ENCODE measurements at places on chromosomes 13 and 19.

DNA sequence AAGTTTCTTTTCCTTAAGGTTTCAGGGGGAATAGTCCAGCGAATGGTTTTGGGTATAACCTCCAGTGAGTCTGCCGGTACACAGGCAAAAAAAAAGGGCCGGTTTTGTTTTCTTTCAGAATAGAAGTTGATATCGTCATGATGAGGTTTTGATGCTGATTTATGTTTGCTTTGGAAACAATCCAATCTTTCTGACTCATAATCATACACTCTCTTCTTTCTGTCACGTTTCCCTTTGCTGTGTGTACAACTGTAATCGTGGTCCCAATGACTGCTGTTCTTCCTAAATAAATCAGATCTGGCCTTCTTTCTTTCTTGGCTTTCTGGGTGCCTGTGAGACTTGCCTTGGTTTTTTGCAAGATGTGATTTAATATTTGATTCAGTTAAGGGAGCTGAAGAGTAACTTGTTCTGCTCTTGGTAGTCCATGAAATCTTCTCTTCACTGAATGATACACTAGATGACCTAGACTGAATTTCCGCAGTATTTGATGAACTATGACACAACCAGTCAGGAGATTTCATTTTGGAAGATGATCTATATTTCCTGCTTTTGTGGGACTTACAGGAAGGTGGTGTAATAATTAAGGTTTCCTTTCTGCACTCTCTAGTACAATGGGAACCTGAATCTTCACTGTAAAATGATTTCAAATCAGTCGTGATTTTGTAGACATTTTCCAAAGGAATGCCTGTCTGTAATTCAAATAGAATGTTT is 34.9 kb upstream of the METTL21C start:
- DNase-seq, result peak; percentile 44

GRCh38 chr19:39411081-39411831 is 1.2 kb upstream of the PLEKHG2 start:
- no peak for DNase-seq

DNA sequence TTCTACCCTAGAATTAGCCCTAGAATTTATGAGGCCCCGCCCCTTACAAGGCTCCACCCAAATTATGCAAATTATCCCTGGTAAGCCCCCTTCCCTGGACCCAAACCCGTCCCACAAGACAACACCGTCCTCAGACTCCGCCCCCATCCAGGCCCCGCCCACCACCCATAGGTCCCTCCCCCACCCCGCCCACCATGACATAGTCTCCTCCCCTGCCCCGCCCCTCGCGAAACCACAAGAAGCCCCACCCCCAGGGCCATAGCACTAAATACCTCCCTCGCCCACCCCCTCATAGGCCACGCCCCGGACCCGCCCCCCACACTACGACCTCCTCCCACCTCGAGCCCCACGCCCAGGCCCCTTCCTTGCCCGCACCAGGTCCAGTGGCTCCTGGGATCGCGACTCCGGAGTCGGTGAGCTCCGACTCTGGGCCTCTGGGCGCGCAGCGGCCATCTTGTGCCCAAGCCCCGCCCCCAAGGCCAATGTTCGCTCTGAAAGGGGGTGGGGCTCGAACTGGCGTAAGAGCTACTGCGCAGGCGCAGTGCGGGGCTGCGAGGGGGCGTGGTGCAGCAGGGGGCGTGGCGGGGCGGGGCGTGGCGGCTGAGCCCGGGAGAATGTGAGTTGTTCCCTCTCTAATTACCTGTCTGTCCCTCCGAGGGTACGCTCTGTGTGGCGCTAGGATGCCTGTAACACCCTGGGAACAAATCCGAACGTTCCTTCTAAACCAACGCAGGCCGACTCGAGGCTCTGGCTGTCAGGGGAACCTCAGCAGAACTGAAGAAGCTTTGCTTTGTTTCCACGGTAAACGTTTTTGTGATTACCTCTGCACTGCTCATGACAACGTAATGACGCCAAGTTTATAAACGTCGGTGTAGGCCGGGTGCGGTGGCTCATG is at the start of gene ZNF784:
Gene ZNF784 (minus strand): TSS at position 458 of the 895 bp plus-strand sequence. CDS start 5 bp downstream, at position 453.
- peak; percentile 96 for DNase-seq

GRCh38 chr19:1226522-1227303 is 11.1 kb downstream of the CBARP start:
- no peak for DNase-seq

- no peak for DNase-seq
Measured at GRCh38 chr13:47503475-47503874, 497.6 kb downstream of the SUCLA2 start.

- DNase-seq, result no peak
Measured at GRCh38 chr13:80612804-80613203, 271.9 kb upstream of the SPRY2 start.

GRCh38 chr13:110635405-110636002 is 20.2 kb downstream of the NAXD start:
- no peak for DNase-seq

DNA sequence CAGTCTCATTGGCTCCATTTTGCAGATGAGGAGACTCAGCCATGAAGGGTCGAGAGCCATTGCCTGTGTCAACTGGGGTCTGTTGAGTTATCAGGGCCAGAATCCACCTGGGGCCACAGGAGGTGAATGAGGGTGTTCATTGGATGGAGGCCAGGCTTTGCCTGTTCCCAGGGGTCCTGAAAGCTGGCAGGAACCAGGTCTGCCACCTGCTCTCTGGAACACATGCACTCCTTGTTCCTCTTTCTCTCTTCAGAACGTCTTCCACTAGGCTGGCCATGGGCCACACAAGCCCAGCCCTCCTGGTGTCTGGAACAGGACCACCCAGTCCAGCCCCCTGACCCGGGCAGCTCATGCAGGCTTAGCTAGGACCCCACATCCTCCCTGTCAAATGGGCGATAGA is 21.1 kb downstream of the PPP1R37 start:
- DNase-seq, result no peak

- DNase-seq, result peak; percentile 48
Measured at GRCh38 chr13:27081893-27082679, 89.5 kb downstream of the USP12 start.

DNA sequence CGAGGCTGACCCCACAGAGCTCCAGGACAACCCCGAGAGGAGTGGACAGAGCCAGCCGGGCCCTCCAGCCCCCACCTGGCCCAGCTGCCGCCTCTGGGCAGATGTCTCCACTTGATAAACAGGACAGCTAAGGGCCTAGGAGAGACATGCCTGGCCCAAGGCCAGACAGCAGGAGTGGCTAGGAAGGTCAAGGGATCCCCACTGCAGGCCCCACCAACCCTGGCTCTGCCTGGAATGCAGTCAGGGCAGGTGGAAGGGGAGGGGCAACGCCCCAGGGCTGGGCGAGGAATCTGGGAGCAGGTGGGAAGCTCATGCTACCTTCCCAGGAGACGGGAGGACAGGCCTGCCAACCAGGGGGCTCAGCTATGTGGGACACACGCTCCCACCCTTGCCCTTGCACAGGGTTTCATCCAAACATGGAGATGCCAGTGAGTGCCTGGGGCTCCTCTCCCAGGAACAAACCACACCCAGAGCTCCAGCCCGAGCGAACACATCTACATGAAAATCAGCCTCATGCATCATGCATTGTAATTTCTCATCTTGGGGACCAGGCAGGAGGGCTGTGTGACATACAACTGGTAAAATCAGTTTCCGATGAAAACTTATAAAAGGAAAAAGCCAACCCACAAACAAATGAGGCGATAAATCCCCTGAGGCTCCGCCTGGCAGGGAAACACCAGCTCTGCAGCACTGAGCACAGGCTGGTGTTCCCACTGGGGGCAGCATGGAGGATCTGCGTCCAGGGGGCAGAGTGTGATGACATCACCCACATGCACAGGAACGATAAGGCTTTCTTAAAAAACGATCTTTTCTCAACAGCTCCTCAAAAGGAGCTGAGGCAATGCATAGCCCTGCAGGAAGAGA is 25.0 kb downstream of the SH3GL1 start:
- peak; percentile 81 for DNase-seq

- no peak for DNase-seq
Measured at GRCh38 chr13:40211586-40211968, 454.9 kb downstream of the FOXO1 start.

- no peak for DNase-seq
Measured at GRCh38 chr13:73061473-73061872, 2.7 kb downstream of the KLF5 start.

GRCh38 chr13:21176982-21177284 is 475 bp downstream of the MRPL57 start:
- DNase-seq, result no peak

DNA sequence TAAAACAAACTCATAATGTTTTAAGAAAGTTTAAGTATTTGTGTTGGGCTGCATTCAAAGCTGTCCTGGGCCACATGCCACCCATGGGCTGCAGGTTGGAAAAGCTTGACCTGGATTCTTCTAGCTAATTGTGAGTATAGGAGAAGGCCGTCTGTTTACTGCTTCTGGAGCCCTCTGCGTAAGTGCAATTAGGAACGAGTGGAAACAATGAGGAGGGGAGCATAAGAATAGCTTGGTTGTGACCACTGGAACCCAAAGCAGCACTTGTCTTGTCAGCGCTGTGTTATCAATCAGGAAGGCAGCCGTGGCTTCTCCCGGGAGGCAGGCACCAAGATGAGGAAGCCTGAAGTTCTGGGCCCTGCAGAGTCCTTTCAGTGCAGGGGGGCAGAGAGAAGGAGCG is 110.4 kb upstream of the MBNL2 start:
- DNase-seq, result no peak

DNA sequence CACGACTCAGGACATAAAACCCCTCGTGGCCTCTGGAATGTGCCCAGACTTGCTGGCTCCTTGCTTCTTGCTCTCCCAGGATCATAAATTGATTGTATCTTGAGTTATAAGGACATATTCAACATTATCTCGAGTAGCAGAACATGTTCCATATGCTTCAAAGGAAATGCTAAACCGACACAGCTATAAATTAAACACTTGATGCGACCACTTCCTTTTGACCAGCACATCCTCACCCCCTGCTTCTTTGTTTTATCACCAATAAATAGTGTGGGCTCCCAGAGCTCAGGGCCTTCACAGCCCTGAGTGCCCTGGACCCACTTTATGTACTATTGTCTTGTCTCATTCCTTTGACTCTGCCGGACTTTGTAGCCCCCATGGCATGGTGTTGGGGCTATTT is 157.0 kb upstream of the PABPC3 start:
- DNase-seq, result no peak

GRCh38 chr19:34391813-34392212 is 12.4 kb upstream of the PDCD2L start:
- no peak for DNase-seq
